ENCODE measurements at places on chromosomes 5 and 9.
A peak's percentile ranks its signal among the peaks of the same experiment; 100 is the strongest.

- DNase-seq, result no peak
Observed at GRCh38 chr5:150300496-150301169, 2.1 kb downstream of the ARSI start.

DNA sequence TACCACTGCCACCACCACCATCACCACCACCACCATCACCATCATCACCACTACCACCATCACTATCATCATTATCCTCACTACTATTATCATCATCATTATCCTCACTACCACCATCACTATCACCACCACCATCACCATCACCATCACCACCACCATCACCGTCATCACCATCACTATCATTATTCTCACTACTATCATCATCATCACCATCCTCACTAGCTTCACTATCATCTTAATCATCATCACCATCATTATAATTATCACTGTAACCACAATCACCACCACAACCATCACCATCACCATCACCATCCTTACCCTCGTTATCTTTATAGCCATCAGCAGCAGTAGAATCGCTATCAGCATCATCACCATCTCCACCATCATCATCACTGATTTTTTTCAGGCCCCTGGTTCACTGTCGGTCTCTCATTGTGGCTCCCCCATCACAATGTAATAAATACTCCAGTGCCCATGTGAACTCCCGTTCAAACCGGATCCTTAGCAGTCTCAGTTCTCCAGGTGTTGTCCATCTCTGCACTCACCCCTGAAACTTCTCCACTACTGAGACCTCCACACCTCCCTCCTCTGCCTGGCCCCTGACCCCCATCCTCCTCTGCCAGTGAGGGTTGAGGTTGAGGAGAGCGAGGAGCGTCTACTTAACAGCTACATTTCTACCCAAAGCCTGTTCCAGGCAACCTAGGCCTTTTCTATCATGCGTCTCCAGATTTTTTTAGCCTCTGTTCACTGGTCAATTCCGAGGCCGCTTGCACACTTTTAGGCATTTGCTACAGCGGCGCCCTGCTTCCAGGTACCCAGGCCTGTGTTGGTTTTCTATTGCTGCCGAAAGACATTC is 238.2 kb downstream of the PBX3 start:
- no peak for DNase-seq

DNA sequence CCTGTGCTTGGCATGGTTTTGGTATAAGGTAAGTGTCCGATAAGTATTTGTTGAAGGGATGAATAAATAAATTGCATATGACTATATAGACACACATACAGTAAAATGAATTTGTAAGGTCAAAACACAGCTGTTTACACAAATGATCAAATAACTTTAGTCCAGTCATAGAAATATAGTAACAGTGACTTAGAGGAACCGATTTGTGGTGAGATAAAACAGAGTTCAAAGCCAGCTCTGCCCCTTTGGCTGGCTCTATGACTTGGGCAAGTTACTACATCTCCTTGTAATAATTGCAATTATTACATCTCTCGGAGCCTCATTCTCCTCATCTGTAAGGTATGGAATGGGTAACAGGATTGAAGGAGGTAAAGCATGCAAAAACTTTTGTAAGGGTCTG is 384.0 kb downstream of the PLK2 start:
- no peak for DNase-seq

DNA sequence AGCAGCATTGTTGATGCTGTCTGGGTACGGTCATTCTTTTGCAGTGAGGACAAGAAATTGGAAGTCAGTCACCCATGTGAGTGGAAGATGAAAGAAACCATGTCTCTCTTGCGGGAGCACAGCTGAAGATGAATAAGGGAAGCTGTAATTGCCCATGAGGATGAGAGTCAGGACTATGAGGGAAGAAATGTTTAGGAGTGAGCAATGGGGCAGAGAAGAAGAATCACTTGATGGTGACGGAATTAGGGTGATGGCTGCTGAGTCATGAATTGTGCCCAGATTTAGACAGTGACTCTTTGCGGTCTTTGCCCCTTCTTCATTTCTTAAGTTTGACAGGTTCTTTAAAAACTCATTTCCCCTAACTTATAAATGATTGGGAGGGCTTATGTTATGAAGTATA is 183.3 kb downstream of the MAST4 start:
- DNase-seq, result no peak

- DNase-seq, result no peak
Observed at GRCh38 chr5:54491326-54491725, 26.2 kb upstream of the SNX18 start.

DNA sequence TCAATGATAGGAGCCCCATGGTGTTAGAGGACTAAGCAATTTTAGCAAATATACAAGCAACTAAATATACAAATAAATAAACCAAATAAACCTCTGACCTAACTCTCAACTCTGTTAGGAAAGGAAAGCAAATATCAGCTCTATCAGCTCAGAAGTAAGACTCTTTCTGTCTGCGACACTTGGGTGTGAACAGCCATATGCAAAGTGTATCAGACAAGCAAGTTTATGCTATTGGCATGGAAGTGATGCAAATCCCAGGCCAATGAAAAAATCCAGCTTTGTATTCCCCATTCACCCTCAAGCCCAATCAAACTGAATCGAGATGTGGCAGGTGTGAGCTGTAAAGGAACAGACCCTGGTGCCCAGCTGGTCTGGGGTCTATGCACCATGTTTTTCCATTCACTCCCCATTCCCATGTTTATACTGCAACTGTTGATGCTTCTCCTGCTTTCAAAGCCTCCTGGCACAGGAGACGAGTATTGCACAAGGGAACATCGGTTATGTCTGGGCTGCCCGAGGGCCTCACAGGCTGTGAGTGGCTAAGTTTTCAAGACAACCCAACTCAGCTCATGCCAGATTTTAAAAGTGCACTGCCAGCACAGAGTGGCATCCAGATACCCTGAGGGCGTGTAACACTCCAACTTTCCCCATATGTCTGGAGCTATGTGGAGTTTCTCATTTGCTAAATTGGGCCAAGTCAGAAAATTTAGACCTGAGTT is 73.1 kb downstream of the FEM1C start:
- DNase-seq, result peak; percentile 45

- no peak for DNase-seq
Observed at GRCh38 chr5:172871536-172871935, 37.5 kb downstream of the ERGIC1 start.

DNA sequence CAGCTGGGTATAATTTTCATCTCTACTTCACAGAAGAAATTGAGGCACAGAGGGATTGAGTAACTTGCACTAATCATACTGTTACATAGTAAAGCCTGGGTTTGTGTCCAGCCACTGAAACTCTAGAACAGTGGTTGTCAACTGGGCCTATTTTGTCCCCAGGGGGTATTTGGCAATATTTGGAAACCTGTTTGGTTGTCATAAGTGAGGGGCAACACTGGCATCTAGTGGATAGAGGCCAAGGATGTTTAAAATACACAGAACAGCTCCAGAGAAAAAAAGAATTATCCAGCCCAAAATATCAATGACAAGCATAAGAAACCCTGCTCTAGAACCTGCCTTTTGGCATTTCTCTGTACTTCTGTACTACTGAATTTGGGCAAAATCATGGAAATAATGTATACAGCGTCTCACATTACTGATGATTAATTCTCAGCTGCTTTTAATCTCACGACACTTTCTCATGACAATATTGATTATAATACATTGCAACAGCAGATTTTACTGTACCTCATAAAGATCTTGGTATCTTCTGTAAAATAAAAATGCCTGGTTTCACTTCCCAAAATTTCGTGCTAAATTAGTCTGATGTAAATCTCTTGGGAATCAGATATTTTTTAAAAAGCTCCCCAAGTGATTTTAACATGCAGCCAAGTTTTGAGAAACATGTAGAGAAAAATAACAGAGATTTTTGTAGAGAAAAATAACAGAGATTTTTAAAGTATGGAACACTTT is 112.7 kb downstream of the RORB start:
- DNase-seq, result no peak

GRCh38 chr5:1479581-1480188 is 34.4 kb upstream of the SLC6A3 start:
- no peak for DNase-seq

DNA sequence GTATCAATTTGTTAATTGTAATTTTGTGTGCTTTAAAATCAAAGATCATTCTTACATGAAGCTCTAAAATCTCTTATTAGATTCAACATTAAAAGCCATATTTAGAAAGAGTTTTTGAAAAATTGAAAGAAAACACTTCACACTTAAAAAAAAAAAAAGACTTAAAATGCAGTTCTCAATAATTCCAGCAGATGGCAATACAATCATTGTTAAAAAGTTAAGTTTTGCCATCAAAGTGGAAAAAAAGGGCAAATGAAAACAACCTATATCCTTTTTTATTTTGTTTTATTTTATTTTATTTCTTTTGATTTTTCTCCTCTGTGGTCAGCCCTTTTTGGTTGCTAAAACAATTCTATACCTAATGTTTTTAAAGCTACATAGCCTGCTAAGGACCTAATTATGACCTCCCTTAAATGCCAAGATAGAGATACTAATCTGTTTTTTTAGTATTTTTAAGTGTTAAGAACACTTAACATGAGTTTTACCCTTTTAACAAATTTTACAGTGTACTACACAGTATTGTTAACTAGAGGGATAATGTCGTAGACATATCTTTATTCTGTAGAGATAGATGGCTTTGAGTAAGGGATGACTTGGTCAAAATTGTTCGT is 154.2 kb upstream of the DAB2 start:
- no peak for DNase-seq

DNA sequence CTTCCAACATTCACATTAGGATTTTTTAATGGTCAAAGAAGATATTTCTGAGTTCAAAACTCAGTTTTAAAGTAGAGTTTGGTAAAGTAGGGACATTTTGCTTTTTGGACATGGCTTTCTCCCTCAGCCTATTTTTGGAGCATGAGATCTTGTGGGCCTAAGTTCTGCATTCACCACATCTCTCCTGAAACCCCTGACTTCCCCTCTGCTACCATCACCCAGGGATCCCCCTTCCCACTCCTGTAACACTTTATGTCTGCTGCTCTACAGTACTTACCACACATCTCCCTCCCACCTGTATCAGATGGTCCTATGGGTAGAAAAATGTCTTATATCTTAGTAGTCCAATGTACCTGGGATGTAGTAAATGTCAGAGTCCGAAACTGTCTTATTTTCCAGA is 48.2 kb upstream of the JAK2 start:
- DNase-seq, result no peak

- DNase-seq, result no peak
Observed at GRCh38 chr5:133370036-133370831, 242.1 kb downstream of the FSTL4 start.

DNA sequence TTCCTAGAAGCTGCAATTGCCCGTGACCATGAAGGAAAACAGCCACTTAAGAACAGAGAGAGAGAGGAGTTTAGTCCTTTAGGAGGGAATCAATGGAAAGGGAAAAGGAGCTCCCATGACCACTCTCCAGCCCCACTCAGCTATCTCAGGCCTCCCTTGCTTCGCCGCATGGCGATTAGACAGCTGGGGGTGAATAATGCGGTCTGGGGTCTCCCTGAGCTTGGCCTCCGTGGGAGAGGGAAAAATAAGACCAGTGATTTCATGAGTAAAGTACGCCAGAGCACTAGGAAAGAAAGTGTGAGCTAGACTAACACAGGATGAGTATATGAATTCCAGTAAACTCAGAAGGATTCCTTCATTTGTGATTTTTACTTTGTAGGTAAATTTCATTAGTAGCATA is 180.3 kb downstream of the TRIO start:
- DNase-seq, result no peak

GRCh38 chr5:35990941-35991611 is at the start of gene UGT3A1:
TSS of gene UGT3A1 (minus strand) at chr5:35991390. CDS start at chr5:35991240, 150 bp downstream.
- no peak for DNase-seq

DNA sequence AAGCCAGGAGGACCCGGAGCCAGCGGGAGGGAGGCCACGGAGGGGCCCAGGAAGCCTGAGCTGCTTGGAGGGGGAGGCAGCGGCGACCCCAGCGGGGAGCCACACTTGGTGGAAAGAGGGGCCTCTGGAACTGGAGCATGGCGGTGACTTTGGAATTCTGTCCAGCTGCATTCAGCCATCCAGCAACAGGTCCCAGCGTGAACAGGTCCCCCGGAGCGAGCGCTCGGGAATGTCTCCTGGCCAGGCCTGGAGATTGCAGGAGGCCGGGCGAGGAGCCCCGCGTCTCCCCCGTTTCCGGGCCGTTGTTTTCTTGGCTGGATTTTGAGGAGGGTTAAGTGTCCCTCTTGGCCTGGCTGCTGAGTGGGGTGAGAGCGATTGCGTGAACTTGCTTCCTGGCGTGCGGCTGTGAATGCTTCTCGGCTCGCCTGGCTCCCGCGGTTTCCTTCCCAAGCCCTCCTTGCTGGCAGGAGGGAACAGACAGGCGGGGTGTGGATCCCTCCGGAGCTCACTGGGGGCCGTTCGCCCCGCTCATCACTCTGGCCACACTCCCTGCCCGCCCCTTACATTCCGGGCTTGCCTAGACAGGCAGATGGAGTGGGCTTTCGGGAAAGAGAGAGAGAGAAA is 125.3 kb upstream of the IRX4 start:
- DNase-seq, result peak; percentile 59

DNA sequence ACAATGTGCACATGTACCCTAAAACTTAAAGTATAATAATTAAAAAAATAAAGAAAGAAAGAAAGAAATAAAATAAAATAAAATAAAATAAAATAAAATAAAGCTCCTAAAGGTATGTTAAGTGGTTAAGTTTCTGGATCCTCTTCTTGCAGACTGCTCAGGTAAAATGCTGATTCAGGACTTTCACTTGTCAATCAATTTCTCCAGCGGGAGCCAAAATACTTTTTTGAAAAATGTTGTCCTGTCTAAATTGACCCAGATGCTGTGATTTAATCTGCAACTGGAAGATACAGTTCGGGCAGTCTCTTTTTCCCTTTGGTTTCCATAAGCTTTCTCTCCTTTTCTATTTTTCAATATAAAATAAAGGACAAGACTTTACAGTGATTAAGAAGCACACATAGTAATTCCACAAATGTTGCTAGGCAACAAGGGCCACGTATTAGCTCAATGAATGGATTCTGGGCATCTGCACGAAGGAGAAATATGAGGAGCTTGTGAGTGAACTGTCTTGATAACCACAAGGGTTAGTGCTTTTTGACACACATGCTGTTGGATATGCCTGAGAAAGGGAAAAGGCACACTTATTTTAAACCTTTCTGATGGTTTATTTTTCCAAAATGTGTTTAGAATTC is 38.6 kb downstream of the HTR4 start:
- DNase-seq, result no peak

- DNase-seq, result peak; percentile 26
Observed at GRCh38 chr9:115668521-115668920, 485.1 kb upstream of the PAPPA start.

DNA sequence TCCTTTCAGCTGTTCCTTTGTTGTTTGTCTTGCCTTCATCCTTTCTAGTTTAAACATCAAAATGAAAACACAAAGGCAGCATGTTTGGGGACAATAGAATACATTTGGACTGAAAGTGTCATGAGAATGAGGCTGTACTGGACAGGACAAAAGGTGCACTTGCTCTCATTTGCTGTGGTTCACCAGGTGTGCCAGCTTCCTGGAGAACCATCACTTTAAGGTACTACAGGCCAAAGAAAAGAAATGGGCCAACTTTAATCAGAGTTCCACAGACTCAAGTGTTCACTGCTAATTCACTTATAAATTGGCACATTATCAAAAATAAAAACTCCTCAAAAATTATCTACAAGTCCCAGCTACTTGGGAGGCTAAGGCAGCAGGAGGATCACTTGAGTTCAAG is 53.8 kb downstream of the ABHD17B start:
- DNase-seq, result no peak
